ENCODE measurements at places on chromosomes 5 and 9.
A peak's percentile ranks its signal among the peaks of the same experiment; 100 is the strongest.

DNA sequence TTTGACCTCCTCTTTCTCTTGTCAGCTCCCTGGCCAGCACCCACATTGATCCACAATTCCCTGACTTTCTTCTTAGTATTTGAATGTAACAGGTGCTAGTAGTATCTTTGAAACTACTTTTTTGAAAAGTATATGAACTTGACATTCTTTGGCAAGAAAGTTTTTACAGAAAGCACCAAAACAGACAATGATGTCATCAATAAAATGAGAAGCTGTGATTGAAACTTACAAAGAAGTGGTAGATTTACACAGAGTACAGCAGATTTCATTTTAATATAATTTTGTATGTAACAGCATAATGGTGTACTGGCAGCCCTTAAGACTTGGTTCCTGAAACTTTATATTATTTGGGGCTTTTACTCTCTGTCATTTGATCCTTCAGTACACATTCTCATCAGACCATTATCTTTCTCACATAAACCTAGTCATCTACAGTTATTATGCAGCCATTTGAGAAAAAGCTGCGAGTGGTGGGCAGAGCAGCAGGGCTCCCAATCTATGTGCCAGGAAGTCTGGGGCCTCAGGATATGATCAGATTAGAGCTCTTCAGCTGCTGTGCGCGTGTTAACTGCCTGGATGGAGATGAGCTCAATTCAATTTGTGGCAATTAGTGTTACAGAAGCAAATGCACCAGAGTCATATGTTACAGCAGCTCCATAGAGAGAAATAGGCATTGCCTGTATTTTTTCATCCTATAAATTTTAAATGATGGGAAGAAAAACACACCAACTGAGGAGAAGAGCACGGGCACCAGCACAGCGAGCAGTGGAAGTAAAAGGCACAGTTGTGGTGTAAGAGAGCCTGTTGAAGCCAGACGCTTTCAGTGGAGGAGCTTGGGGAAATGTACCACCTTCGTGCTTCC, 126.1 kb downstream of the STARD4 start:
- DNase-seq: no peak

DNA sequence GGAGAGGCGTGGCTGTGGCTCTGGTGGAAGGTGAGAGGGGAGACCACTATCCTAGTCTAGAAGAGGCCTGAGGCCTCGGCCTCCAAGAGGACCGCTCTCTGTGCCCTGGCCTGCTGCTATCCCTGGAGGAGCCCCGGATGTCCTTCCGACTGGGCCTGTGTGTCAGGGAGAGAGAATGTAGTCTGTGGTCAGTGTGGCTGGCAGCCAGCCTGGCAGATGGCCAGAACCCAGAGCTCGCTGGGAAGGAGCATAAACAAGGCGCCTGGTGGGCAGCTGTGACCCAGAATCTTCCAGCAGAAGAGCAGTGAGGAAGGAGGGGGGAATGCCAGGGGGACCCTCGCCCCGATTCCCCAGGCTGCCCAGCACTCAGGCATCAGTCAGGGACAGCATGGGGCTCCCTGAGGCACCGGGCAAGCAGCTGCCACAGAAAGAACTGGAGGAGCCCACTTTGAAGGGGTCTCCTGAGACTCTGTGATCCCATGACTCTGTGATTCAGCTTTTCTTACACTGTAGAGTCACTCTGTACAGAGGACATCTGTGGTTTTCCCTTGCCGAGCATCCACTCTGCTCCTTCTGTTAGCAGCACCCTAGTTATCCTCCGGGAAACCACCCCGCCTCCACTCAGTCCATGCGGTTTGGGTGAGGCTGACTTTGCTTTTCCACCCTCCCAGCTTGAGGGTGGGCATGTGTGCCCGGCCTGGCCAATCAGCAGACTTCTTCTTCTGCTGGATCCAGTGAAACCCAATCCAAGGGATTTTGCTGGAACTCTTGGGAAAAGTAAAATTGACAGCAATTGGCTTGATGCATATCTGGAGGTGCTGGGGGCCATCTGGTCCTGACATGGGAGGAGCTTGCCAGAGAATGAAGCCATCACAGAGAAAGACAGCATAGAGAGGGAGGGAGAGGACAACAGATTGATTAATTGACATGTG, 46.2 kb upstream of the PWWP2A start:
- no peak for DNase-seq

GRCh38 chr5:174120401-174121005, 75.0 kb downstream of the NSG2 start:
- no peak for DNase-seq

DNA sequence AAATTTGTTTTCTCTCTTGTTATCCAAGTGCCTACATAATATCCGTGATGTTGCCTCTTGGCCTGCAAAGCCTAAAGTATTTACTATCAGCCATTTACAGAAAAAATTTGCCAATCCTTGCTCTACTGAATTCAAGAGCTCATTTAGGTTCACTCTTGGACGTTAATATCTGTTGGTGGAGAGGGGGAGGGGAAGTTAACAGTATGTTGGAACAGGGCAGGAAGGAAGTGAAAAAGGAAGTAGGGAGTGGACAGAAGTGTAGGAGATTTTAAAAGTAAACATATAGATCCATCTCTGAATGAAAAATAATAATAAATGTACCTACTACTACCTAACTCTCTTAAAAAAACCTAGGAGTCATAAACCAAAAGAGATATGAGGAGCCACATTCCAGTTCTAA, 32.8 kb downstream of the ZNF608 start:
- DNase-seq: no peak

- no peak for DNase-seq
These were observed 346.4 kb downstream of the BNC2 start for GRCh38 chr9:16524078-16524477.

DNA sequence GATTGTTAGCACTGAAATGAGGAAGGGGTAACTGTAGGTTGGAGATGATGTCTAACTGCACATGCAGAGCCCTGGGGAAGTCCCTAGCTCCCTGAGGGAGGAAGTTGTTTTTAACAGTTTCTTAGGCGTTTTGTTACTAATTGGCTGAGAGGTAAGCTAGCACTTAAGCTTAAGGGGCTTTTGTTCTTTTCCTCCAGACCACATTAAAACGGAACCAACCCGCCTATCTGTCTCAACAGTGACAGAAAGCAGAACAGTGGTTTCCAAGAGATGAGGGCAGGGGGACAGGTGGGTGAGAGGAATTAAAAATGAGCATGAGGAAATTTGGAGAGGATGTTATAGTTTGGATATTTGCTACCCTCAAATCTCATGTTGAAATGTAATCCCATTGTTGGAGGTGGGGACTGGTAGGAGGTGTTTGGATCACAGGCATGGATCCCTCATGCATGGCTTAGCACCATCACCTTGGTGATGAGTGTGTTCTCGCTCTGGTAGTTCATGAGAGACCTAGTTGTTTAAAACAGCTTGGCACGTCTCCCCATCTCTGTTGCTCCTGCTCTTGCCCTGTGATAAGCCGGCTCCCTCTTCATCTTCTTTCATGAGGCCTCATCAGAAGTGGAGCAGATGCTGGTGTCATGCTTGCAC, 38.9 kb downstream of the LYRM7 start:
- no peak for DNase-seq

- no peak for DNase-seq
These were observed 40.4 kb upstream of the MATR3 start for GRCh38 chr5:139253115-139253514.

GRCh38 chr9:93567271-93567959, 9.0 kb upstream of the PHF2 start:
- DNase-seq: no peak

- DNase-seq: no peak
These were observed 17.3 kb upstream of the LPCAT1 start for GRCh38 chr5:1540831-1541701.

DNA sequence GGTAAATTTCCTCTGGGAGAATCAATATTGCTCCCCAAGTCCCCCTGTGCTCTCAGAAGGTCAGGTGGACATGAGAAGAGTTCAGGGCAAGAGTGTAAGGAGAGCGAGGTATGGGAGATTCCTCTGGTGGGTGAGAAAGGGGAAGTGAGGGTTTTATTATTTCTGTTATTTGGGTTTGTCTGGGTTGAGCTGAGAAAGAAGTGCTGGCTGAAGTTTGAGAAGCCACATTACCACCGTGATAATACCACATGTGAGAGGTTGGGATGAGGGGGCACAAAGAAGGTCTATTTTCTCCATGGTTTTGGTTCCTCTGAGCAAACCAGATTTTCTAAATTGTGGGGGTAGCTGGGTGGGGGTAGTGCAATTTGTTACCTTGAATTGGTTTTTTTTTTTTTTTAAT, 350.4 kb downstream of the OSTF1 start:
- no peak for DNase-seq

GRCh38 chr9:35374910-35375309, 115.0 kb upstream of the RUSC2 start:
- DNase-seq: no peak

DNA sequence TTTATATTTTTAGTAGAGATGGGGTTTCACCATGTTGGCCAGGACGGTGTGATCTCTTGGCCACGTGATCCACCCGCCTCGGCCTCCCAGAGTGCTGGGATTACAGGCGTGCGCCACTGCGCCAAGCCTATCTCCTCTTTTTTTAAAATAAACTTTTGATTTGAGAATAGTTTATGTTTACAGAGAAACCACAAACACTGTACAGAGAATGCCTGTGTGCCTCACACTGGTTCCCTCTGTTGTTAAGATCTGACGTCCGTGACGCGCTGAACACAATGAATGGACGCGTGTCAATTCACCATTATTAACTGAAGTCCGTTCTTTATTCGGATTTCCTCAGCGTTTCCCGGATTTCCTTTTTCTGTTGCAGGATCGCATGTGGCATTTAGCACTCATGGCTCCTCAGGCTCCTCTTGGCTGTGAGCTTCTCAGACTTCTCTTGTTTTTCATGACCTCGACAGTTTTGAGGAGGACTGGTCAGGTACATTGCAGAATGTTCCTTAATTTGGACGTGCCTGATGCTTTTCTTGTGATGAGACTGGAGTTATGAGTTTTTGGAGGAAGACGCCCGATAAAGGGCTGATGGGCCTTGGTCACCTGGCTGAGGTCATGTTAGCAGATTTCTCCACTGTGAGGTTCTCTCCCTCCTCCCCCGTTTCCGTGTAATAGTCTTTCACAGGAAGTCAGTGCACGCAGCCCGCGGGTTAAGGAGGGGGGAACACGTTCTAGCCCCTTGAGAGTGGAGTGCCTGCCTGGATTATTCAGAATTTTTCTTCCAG, 69.6 kb downstream of the ANKRD33B start:
- no peak for DNase-seq

- no peak for DNase-seq
These were observed 3.9 kb downstream of the GABRA1 start for GRCh38 chr5:161851691-161852299.

GRCh38 chr5:43638546-43638945, 35.6 kb downstream of the NNT start:
- DNase-seq: no peak

GRCh38 chr9:117714282-117714681, 10.1 kb downstream of the TLR4 start:
- peak; percentile 4 for DNase-seq

GRCh38 chr5:111119856-111120255, 27.7 kb downstream of the WDR36 start:
- DNase-seq: no peak

DNA sequence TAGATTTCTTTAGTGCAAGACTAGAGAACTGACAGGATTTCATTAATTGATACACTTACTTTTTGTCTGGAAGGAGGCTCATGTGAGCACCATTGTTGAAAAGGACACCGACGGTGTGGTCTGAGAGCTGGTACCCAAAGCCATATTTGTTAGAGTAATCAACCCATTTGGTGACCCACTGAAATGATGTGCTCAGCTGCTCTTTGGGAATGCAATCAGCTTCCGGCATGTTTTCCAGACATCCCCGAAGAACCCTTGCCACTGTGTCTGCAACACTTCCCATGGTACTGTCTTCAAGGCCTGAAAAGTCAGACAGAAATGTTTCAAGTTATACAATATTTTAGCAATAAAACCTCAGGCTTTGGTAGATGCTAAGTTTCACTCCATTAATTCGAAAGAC, 4.4 kb downstream of the PLK2 start:
- no peak for DNase-seq

- peak; percentile 63 for DNase-seq
These were observed 52.4 kb downstream of the SLC44A1 start for GRCh38 chr9:105296877-105297287.

GRCh38 chr5:111746791-111747190, 10.2 kb downstream of the NREP start:
- DNase-seq: no peak

GRCh38 chr5:65394087-65394486, 87.6 kb downstream of the ADAMTS6 start:
- peak; percentile 2 for DNase-seq

- no peak for DNase-seq
These were observed 118.8 kb downstream of the GALNT10 start for GRCh38 chr5:154309371-154309745.

DNA sequence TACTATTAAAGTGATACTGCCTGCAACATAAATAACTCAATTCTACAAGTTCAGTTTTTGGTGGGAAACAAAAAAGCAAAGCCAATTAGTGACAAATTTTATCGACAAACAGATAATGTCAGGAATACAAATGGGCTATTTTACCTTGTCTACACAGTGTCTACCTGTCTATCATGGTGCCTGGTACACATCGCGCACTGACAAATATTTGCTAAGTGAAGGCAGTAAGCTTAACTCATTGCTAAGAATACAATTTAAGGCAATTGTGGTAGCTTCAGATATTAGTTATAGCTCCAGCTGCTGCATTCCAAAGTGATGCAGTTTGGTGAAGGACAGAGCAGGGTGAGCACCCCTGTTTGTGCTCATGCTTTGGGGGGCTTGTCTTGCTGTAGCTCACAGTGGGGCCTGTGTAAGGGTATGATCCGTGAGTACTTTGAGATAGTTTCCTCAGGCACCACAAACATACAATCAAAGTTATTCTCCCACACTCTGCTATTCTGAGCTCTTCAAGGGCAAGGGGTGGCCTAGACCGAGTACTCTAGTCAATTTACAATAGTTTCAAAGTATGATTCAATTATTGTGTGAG, 24.7 kb downstream of the ELL2 start:
- DNase-seq: no peak

DNA sequence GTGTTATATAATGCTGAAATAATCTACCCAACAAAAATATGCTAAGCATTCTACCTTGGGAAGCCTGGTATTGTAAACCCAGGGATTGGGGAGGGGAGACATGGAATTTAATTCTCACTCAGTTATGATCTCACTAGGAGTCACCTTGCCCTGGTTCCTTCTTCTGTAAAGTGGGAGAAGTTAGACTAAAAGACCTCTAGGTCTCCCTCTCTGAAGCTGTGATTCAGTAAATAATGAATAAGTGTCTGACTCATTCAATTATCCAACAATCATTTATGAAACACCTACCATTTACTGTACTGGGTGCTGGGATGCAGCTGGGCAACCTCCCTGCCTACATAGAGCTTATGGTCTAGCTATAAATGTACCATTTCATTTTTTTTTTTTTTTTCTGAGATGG, 20.2 kb upstream of the SPARC start:
- DNase-seq: no peak

- no peak for DNase-seq
These were observed 350.1 kb downstream of the GLIS3 start for GRCh38 chr9:3949744-3950143.

DNA sequence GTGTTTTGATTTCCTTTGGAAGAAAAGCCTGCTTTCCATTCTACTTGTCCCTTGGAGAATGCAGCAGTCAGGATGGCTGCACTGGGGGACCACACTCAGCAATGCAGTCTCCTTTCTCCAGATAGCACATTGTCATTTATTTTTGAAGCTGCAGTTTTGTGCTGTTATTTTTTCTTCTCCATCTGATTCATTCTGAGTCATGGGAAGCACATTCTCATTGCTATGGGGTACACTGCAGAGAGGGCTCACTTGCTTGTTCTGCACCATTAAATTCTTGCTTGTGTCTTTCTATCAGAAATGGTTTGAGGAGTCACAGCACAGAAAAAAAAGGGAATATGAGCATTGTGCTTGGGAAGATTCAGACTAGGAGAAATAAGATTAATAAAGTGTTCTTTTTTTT, 39.7 kb upstream of the POC5 start:
- no peak for DNase-seq
